ENCODE measurements at places on chromosomes 5 and 9.

DNA sequence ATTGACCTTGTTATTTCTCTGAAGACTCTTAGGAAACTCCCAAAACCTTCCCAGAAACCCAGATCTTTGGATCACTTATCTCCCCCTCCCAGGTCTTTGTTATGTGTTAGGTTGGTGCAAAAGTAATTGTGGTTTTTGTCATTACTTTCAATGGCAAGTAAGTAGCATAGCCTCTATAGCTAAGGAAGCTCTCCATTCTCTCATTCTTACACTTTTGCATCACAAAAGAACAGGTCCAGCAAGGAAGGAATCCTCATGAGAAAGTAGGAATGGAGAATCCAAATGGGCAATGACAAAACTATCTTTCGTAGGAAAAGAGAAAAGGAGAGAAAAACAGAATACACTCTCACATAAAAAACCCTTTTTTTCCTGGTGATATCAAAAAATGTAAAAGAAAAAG is 81.3 kb upstream of the ELAVL2 start:
- DNase-seq: no peak

GRCh38 chr9:107218829-107219485 is 64.1 kb upstream of the RAD23B start:
- no peak for DNase-seq

GRCh38 chr5:129991780-129992179 is 87.5 kb downstream of the CHSY3 start:
- no peak for DNase-seq

- no peak for DNase-seq
Measured at GRCh38 chr5:98694902-98695301, 78.6 kb upstream of the RGMB start.

- no peak for DNase-seq
Measured at GRCh38 chr5:136166909-136167308, 26.1 kb downstream of the SMIM32 start.

DNA sequence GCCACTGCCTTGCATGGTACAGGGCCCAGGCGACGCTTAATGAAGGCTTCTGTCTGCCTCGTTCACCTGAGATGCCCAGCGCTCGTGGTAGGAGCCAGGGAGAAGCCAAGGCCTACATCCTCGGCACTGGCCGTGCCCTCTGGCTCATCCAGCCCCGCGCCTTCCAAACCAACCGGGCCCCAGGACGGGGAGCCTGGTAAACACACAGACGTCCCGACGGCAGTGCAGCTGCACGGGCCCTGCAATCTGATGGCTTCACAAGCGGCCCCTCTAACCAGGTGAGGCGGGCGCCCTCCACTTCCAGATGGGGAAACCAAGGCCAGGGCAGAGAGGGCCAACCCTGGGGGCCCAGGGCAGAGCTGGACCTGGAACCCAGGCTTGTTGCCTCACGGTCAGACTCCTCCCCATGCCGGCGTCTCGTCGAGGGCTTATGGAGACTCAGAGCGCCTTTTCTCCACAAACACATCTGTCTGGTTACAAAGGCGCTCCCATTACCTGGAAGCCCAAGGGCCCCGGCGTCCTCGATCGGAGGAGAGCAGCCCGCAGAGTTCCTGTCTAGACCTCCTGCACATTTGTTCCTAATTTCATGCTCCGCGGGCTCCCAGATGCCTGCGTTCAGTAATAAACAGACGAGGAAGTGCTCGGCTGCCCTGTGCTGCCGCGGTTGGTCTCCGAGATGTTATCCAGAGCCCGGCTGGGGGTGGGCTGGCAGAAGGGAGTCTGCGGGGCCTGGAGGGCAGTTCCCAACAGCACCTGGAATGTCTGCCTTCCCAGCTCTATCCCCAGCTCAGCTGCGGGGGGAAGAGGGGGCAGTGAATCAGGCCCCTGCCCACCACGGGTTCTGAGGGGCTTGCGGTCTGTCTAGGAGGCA is 23.5 kb downstream of the FAM163B start:
- no peak for DNase-seq

DNA sequence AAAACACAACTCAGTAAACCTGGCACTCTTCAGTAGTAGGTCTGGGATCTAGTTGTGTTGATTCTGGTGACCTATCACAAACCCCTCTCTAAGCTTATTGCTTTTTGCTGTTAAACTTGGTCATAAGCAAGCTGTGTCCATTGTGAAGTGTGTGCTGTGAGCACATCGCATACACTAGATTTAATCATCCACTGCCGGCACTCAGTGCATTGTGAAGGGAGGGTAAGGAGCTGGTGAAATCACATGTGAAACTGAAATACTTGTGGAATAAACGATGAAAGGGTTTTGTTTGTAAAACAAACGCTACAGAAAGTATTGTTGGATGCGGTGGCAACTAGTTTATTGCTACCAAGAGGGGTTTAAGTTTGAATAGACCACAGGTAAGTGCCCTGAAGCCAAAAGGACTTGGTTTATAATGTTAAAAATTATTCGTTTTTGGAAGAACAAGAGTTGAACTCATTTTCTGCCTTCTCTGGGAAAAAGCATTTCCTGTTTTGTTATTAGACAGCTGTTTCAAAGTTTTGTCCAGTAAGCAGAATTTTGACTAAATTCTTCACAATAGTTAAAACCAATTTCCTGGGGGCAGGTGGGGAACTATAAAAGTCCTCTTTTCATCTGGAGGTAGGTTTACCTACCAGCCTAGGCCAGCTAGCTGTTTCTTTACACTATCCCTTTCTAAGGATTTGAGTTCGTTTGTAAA is 24.6 kb downstream of the TJP2 start:
- DNase-seq: no peak

Measured in RWPE1 (cell line).